ENCODE measurements at places on chromosomes 13 and 19.
A peak's percentile ranks its signal among the peaks of the same experiment; 100 is the strongest.

- DNase-seq = peak; percentile 52
Measured at GRCh38 chr19:50465986-50466705, 10.2 kb upstream of the EMC10 start.

- DNase-seq = no peak
Measured at GRCh38 chr13:75299913-75300862, 181.8 kb downstream of the TBC1D4 start.

DNA sequence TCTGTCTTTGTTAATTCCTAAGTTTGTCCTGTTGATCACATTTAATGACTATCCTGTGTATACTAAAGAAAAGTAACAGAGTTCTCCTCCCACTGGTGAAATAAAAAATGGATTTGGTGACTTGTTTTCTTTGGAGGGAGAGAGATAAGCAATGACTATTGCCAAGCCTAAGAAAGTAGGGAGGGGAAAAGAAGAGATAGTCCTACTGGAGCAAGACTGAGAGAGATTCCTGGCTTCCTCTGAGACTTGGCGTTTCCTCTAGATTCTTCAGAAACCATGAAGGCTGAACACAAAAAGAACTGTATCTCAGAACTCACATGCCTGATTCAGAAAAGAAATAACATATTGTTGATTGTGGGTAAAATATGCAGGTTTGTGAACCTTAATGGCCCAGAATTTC is 406.5 kb downstream of the FOXO1 start:
- DNase-seq = no peak

- DNase-seq = no peak
Measured at GRCh38 chr19:34484328-34484727, 2.8 kb downstream of the WTIP start.

DNA sequence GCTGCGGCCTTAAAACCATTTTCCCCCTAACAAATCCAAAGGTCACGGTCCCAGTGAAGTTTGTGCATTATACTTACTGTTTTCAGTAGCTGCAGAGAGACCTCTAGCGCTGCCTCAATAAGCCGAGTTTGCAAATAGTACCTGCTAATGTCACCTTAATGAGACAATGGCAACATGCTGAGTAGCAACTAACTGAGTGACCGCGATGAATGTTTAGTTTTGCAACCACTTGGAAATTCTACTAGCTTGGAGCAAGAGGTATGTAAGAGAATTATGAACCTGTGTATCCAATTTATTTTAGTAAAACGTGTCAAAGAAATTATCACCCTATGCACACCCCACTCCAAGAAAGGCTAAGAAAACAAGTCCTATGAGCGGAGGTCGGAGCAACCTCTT is 1.2 kb downstream of the KPNA3 start:
- DNase-seq = no peak

DNA sequence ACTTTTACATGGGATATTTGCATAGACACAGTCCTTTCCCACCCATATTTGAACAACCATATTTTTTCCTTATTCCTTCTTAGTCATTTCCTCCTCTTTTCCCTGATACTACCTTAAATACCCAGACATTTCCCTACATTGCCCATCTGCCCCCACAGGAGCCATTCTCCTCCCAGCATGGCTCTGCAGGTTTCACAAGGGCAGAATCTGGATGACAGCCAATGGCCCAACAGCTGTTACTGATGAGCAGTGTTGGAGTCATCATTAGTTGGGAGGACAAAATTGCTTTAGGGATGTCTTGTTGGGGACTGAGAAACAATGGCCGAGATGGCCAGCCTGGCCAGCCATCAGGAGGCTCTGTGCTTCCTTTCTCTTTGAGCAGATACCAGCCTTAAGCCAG is 209.5 kb downstream of the KLF5 start:
- no peak for DNase-seq

DNA sequence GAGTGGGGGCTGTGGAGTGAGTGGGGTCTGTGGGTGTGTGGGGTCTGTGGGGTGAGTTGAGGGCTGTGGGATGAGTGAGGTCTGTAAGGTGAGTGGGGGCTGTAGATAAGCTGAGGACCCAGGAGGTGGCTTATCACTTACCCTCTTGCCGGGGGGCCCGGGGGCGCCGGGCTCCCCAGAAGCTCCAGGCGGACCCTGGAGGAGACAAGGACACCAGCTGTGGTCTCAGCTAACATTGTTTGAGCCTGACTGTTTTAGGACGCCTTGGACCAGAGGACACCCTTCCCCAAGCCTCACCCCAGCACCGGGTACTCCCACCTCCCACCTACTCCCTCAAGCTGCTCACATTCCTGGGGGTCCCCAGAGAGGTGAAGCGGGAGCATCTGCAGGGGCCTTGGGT is 34.2 kb upstream of the OLFM2 start:
- DNase-seq = no peak

DNA sequence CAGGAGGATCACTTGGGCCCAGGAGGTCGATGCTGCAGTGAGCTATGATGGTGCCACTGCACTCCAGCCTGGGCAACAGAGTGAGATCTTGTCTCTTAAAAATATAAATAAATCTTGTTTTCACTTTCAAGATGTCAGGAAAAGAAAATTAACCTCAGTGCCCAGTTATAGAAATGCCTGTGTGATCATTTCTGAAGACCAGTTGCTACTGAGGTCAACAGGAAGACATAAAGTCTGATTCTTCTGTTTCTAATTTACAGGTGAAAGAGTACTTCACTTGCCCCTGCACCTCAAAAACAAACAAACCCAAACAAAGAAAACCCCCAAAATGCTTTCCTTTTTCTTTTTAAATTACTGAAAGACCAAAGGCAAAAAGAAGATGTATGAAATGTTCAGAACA is 174.3 kb upstream of the NBEA start:
- no peak for DNase-seq

- no peak for DNase-seq
Measured at GRCh38 chr19:39145180-39145953, 19.8 kb downstream of the PAK4 start.
